ENCODE measurements at places on chromosomes 4 and X. TPM values are rescaled to one million over a fixed set of nuclear protein-coding genes. Genes with fewer than 3 reads are reported as not detected.

DNA sequence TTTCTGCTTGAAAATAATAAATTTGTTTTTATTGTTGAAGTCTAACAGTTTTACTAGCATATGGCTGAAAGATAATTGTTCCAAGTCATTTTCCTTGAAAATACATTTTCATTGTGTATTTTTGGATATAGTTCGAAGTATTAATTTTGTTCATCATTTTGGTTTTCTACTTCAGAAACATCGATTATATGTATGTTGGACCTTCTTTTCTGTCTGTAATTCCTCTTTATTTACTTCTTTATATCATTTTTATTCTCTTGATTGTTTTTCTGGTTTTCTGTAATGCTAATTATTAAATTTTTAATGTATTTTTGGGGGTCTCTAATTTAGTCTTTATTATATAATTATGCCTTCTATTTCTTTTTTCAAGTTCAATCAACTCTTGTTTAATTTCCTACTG lies 407.1 kb upstream of the FRG1 start:
- H3K27ac ChIP-seq = no peak overlapping the region
- H3K4me3 ChIP-seq = no peak overlapping the region
- H3K27me3 ChIP-seq = no peaks in the 10 kb centered on the region

- no peaks in the 10 kb centered on the region for H3K4me1 ChIP-seq
- peak; percentile 45 for DNase-seq
Observed at GRCh38 chrX:150897421-150898320, 797 bp downstream of the CD99L2 start.

ANXA3 gene
- total RNA-seq = 3.4 TPM

- no peaks in the 10 kb centered on the region for H3K4me1 ChIP-seq
- H3K27me3 ChIP-seq = no peaks in the 10 kb centered on the region
- H3K36me3 ChIP-seq = no peaks in the 10 kb centered on the region
- peak; percentile 46 for DNase-seq
- H3K27ac ChIP-seq = no peak overlapping the region
- no peak overlapping the region for H3K4me3 ChIP-seq
Observed at GRCh38 chr4:1598206-1599025, 85.7 kb downstream of the FAM53A start.

DNA sequence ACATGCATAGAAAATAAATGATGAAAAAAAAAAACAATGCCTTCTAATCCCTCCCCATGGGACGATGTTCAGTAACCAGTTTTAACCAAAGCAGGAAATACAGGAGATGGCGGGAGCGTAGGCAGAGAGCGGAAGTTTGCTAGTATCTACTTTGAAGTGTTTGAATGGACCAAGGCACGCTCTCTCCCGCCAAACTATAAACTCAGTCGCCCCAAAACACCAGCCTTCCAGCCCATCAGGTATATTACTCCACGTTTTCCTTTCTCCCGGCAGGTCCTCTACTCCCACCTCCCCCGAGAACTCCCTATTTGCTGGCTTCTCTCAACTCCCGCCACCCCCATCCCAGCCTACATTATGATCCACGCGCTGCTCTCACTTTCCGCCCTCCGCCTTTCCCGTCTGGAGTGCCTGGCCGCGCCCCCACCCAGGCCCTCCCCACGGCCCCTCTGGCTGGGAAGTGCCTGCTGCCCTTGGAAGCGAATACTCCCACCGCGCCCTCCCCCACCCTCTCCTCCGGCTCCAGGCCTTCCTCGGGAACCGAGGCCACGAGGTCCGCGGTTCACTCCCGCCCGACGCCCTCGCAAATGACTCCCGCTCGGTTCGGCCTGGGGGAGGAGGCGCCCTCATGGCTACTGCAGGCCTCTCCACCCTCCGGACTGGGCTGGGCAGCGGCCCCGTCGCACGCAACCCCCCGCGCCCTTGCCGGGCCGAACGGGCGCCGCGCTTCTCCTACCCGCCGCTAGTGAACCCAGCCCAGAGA lies 723 bp downstream of the DHX15 start:
- H3K27ac ChIP-seq = peak overlapping the region; percentile 94
- peak; percentile 56 for DNase-seq
- no peaks in the 10 kb centered on the region for H3K36me3 ChIP-seq
- H3K4me3 ChIP-seq = peak overlapping the region; percentile 99

DNA sequence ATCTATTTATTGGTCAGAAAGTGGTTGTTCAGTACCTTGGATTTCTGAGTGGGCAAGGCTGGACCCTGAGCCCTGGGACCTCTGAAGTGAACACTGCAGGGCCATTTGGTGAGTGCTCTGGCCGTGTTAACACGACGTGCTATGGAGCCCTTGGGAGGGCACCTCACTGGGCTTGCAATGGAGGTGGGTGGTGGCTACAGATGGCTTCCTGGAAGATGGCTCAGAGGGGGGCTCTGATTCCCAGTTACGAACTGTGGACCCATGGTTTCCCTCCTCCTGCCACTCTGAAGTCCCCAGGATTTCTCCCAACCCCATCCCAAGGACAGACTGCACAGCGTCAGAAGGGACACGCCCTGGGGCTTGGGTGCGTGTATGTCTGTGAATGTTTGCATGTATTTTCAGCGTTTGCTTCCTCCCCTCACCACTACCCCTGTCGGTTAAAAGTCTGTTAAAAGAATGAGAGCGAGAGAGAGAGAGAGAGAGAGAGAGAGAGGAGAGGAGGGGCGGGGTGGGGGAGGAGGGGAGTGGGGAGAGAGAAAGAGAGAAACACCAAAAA lies 3.7 kb upstream of the RHOH start:
- H3K4me3 ChIP-seq = no peak overlapping the region
- H3K4me1 ChIP-seq = no peaks in the 10 kb centered on the region
- no peaks in the 10 kb centered on the region for H3K27me3 ChIP-seq
- no peak for DNase-seq

GRCh38 chr4:154622598-154622997 lies 10.1 kb upstream of the FGG start:
- H3K4me1 ChIP-seq = peaks cover 35% of the 10 kb centered on the region
- H3K36me3 ChIP-seq = no peaks in the 10 kb centered on the region
- no peak overlapping the region for H3K27ac ChIP-seq
- no peak for DNase-seq

- no peaks in the 10 kb centered on the region for H3K27me3 ChIP-seq
- H3K4me1 ChIP-seq = no peaks in the 10 kb centered on the region
- no peak overlapping the region for H3K27ac ChIP-seq
- no peak for DNase-seq
- no peak overlapping the region for H3K4me3 ChIP-seq
Observed at GRCh38 chr4:122119739-122120138, 32.4 kb upstream of the BLTP1 start.

GRCh38 chr4:158068068-158068467 lies 104.8 kb downstream of the GASK1B start:
- no peak overlapping the region for H3K27ac ChIP-seq
- no peak for DNase-seq
- H3K4me3 ChIP-seq = no peak overlapping the region

DNA sequence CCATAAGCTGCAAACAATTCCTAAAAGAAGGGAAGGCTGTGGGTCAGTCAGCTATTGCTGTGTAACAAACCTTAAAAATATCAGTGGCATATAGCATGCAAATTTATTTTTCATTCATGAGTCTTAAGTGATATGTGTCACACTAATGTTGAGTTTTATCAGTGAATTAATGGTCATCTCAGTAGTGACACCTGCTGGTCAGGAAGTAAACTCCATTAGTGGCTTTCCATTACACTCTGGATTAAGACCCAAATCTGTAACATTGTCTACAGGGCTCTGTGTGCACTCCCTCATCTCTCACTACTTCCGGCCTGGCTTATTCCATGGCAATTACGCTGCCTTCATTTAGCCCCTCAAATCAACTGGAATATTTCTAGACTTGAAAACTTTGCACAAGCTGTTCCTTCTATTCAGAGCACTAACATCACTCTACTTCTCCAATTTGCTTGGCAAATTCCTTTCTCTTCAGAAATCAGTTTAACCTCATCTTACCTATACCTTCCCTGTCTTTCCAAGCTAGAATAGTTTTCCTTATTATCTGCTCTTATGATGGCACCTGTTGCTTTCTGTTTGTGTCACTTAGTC lies 217.3 kb upstream of the TAPT1 start:
- H3K4me3 ChIP-seq = no peak overlapping the region
- no peaks in the 10 kb centered on the region for H3K36me3 ChIP-seq
- no peaks in the 10 kb centered on the region for H3K27me3 ChIP-seq
- no peak for DNase-seq
- no peak overlapping the region for H3K27ac ChIP-seq

FOXR2 gene
- total RNA-seq = not detected

TCEAL3 gene
- 1.1 TPM for total RNA-seq

DNA sequence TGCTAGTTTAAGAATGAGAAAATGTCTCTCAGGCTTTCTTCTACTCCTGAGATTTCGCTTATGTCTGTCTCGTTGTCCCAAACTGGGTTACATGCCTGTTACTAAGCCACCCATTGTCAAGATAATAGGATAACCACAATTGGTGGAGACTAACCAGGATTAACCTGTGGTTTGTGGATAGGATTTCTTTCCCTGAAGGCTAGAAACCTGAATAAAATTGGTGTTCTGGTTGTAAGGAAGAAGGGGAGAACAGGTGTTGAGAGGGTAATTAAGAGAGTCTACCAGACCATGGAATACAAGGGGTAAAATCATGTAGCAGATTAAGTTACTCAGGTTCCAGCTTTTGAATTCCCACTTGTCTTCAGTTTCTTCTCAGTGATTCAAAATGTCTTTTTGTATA lies 225.4 kb downstream of the CPE start:
- H3K27ac ChIP-seq = no peak overlapping the region
- H3K27me3 ChIP-seq = no peaks in the 10 kb centered on the region
- H3K36me3 ChIP-seq = no peaks in the 10 kb centered on the region

DNA sequence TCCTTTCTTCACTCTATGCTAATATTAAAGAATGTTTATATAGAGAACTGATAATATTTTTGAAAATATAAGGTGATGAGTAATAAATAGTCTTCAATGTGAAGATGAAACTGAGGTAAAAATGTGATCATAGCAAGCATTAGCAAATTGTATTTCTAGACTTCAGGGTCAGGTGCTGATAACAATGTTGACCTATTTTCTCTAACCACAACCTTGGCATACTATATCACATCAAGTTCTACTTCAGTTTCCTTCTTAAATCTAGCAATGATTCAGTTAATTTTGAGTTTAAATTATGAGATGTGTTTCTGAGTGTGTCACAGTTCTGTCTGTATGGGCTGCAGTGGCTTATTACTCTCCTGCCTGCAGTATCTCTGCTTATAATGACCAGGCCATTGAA lies 209.4 kb downstream of the RAPGEF2 start:
- DNase-seq = no peak
- no peaks in the 10 kb centered on the region for H3K27me3 ChIP-seq
- H3K4me3 ChIP-seq = no peak overlapping the region
- no peak overlapping the region for H3K27ac ChIP-seq
- H3K4me1 ChIP-seq = peaks cover 4% of the 10 kb centered on the region
- no peaks in the 10 kb centered on the region for H3K36me3 ChIP-seq

DNA sequence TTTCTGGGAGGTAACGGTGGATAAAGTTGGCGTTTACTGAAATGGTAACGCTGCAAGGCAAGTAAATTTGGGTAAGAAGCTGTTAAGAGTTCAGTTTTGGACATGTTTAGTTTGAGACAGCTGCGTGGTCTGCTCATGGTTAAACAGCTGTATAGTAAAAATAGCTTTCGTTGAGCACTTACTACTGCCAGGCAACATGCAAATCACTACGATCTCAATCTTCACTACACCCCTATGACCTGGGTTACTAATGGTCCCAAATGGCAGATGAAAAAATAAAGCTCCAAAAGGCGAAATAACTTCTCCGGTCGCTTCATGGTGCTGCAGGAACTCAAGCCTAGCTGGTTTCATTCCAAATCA lies 22.2 kb downstream of the FABP2 start:
- peak overlapping the region; percentile 66 for H3K4me3 ChIP-seq
- H3K36me3 ChIP-seq = no peaks in the 10 kb centered on the region
- H3K27ac ChIP-seq = peak overlapping the region; percentile 92
- no peak for DNase-seq
- peaks cover 14% of the 10 kb centered on the region for H3K4me1 ChIP-seq

PRKG2 gene
- total RNA-seq = not detected

DNA sequence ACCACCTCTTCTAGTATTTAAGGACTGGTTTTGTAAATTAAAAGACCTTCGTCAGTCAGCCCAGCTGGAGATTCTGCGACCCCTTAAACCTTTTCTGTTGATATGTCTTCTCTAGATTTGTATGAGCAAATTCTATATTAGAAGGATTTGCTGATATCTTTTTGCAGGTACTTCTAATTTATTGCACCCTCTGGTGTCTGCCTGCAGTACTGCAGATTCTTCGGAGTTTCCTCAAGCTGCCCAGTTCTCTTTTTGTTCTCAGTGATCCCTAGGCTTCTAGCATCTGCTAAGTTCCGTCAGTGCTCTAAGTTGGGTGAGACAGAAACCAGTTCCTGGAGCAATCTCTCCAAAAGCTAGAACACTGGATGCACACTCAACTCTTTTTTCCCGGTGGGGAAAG lies 545.2 kb downstream of the C4orf33 start:
- H3K4me1 ChIP-seq = no peaks in the 10 kb centered on the region
- peak; percentile 29 for DNase-seq
- no peaks in the 10 kb centered on the region for H3K27me3 ChIP-seq
- H3K4me3 ChIP-seq = no peak overlapping the region

SAP30 gene
- total RNA-seq = 5.8 TPM

- H3K4me3 ChIP-seq = no peak overlapping the region
- no peak overlapping the region for H3K27ac ChIP-seq
- DNase-seq = no peak
- no peaks in the 10 kb centered on the region for H3K36me3 ChIP-seq
- H3K27me3 ChIP-seq = no peaks in the 10 kb centered on the region
- H3K4me1 ChIP-seq = no peaks in the 10 kb centered on the region
Observed at GRCh38 chr4:132827522-132827921, 321.6 kb upstream of the PCDH10 start.

DNA sequence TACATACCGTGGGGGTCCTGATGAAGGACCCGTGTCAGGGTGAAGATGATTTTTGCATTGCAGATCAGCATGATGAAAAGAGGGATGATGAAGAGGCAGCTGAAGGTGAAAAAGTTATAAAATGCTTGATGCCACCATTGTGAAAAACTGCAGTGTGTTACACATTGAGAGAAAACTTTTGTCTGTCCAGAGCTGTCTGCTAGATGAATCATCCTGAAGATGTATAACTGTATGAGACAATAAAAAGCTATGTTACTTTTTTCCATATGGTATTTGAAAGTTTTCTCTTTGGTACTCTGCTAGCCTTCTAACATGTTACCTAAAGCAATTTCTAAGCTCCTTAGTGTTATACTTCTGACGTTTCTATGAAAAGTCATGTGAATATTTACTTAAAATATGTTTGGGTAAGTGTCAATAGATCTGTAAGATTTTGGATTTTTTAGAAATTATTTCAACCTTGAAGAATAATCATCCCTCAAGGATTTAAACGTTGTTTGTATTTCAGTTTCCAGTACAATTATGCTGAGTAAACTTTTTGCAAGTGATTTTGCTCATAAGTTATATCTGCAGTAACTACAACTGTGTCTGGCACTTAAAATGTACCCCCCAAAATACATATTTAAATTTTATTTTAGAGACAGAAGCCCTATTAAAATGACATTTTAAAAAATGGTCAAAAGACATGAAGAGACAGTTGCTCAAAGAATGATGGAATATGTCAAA lies 9.5 kb downstream of the GNRHR start:
- H3K27ac ChIP-seq = no peak overlapping the region
- no peaks in the 10 kb centered on the region for H3K4me1 ChIP-seq
- H3K27me3 ChIP-seq = no peaks in the 10 kb centered on the region
- no peak for DNase-seq
- no peaks in the 10 kb centered on the region for H3K36me3 ChIP-seq
- no peak overlapping the region for H3K4me3 ChIP-seq

GRCh38 chrX:17635231-17635630 lies 102.1 kb upstream of the SCML1 start:
- H3K4me1 ChIP-seq = no peaks in the 10 kb centered on the region
- H3K36me3 ChIP-seq = no peaks in the 10 kb centered on the region
- DNase-seq = no peak
- H3K27ac ChIP-seq = no peak overlapping the region
- no peaks in the 10 kb centered on the region for H3K27me3 ChIP-seq

POF1B gene
- total RNA-seq = 0.20 TPM

Measured in right lobe of liver (tissue), 6 donors.